ENCODE measurements at places on chromosomes 11 and 22.

- no peak for DNase-seq
Observed at GRCh38 chr11:87421422-87421821, 383.7 kb downstream of the TMEM135 start.

- DNase-seq = no peak
Observed at GRCh38 chr11:61911701-61912529, 5.5 kb downstream of the RAB3IL1 start.

DNA sequence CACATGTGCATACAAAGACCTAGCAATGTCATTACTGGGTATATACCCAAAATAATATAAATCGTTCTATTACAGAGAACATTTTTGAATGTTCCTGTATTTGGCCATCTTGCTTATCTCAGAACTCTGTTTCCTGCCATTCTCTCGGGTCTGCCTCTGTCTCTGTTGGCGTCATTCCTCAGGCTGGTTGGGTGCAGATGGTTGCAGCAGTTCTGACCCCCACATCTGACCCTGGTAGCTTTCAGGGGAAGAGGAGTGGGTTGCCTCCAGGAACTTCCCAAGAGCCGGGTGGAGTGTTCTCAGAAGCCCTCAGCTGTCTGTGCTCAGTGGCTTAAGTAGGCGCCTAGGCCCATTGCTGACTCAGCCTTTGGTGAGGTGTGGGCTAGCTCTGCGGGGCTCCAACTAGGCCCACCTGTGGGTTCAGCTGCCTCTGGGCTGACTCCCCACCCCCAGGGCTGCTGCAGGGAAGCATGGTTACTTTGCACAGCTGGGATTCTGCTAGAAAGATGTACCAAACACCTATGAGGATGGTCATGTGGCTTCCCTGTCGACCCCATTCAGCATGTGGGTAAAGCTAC lies 114.0 kb downstream of the TBC1D22A start:
- no peak for DNase-seq

DNA sequence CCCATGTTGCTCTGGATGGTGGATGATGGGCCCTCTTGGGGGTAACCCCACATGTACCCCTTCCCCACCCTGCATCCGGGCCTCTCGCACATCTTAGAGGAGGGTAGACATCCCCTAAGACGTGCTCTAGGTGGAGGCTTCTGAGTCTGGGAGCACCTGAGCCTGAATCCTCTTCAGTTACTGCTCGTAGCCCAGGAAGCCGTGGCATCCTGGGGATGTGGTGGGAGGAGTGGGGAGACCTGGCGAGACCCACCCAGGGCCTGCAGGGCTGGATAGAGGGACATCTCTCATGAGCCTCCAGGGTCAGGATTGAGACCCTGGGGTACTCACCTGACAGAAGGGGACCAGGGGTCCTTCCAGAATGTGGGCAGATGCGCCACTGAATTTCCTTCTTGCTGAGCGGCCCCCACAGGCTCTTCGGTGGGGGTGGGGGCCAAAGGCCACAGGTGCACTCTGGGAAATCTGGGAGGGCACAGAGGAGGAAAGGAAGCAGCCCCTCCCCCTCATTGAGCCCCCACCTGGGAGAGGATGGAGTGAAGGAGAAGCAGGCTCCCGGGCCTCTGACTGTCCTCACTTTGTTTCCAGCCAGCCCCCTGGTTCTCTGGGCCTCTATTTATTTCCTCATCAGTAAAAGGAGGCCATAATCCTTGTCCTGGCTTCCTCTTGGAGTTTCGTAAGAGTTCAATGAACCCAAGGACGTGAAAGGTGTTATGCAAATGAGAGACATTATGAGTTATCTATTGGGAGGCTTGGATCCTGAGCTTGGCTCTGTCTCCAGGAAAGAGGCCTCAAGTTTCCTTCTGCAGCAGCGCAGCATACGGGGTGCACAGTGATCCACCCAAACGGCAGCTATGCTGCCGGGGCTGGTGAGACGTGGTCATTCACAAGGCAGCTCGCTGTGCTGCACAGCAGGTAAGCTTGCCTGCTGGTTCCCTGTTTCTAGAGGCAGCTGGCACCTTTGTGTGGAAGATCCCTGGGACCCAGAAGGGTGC lies 31.2 kb downstream of the KCNJ4 start:
- no peak for DNase-seq

- DNase-seq = no peak
Observed at GRCh38 chr11:72144807-72145565, 9.5 kb downstream of the FOLR3 start.

DNA sequence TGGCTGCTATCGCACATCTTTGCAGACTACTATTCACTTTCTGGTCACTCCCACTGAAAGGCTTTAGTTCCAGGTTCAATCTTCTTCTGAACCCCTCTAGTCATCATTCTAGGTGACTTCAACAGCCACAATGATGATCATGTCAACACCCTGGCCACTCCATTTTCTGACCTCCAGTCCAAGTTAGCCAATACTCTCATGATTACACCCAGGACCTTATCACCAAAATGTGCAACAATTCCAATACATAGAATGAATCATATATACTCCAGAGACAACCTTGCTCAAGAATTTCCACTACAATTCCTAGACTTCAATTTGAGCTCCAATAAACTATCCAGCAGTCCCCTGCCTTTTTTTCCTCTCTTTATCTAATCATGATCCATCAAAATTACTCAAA lies 70.7 kb downstream of the PAK1 start:
- no peak for DNase-seq

GRCh38 chr22:47146941-47147340 lies 384.5 kb downstream of the TBC1D22A start:
- no peak for DNase-seq
